MCF 10A (cell line): ENCODE measurements at places on chromosomes 3 and 15. TPM values are rescaled to one million over a fixed set of nuclear protein-coding genes. Genes with fewer than 3 reads are reported as not detected.
A peak's percentile ranks its signal among the peaks of the same experiment; 100 is the strongest.

Gene PARP15
- total RNA-seq: not detected in 2 replicates

Gene HIGD2B
- not detected in 2 replicates for total RNA-seq

Gene C3orf22
- total RNA-seq: not detected in 2 replicates

Gene DYNLT2B
- total RNA-seq: 22.3 and 23.5 TPM in 2 replicates

Gene RAD54L2
- total RNA-seq: 23.5 and 28.2 TPM in 2 replicates

Gene MESP1
- 0.58 and 1.6 TPM in 2 replicates for total RNA-seq

Gene TRPM1
- not detected in 2 replicates for total RNA-seq

Gene VWA5B2
- not detected in 2 replicates for total RNA-seq

DNA sequence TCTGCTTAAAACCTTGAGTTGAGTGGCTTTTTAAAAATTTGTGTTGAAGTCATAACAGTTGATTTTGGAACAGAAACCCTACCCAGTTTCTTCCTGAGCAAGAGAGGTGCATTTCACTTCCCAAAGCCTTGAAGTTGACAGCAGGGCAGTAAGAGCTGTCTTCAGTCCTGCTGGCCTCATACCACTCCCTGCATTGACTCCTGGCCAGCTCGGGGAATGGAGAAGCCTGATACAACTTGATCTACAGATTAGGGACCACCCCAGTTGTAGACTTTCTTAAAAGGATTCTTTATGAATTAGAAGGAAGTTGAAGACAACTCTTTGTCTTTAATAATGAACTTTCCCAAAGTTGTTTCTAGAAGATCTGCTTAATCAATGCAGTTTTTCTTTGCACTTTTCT, 90.6 kb upstream of the FLNB start:
- no peak for DNase-seq

- DNase-seq: no peak
These were observed 160.1 kb downstream of the OR4M2 start for GRCh38 chr15:22240403-22240802.

GRCh38 chr3:141485641-141486495, 959 bp upstream of the RASA2 start:
- DNase-seq: peak; percentile 35

- DNase-seq: no peak
These were observed 55.4 kb upstream of the LARS2 start for GRCh38 chr3:45332901-45333407.

GRCh38 chr3:188546835-188547670, 393.1 kb downstream of the LPP start:
- peak; percentile 38 for DNase-seq

DNA sequence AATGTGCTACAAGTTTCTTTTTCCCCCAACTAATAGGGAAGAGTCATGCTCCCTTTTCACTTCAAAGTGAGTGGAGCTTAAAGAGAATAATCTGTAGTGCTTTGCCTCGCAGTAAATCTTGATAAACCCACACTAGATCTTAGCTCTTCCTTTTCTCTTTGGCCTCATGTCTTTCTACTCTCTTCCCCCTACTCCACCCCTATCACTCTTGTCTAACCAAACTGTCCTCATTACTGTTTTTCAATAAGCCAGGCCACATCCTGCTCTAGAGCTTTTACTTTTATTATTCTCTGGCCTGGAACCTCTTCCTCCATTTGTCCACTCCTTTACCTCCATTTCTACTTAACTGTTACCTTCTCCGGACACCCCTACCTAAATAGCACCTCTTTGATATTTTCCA, 291.0 kb upstream of the SATB1 start:
- DNase-seq: no peak

- DNase-seq: no peak
These were observed 806.2 kb downstream of the NSUN3 start for GRCh38 chr3:94869059-94869547.

- DNase-seq: no peak
These were observed 47.5 kb downstream of the ALDH1L1 start for GRCh38 chr3:126132751-126133511.

- no peak for DNase-seq
These were observed 19.3 kb downstream of the LSAMP start for GRCh38 chr3:116426036-116426435.

DNA sequence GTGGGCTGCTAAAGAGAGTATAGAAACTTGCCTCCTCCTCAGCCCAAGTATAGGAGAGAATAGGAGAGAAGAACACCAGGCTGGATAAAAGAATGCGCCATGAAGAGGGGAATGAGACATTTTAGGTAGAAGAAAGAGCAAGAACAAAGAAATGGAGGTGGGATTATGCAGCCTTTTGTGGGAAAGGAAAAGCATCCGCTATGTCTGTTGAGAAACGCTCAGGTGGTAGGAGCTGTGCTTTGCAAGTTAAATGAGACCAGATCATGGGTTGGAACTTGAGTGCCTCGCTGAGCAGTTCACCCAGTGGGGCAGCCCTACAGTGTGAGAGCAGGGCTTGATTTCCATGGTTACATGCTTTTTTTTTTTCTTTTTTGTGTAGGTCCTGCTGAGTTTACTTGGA, 11.5 kb upstream of the RTP1 start:
- no peak for DNase-seq

GRCh38 chr15:62482785-62483429, 317.8 kb upstream of the C2CD4B start:
- peak; percentile 40 for DNase-seq

DNA sequence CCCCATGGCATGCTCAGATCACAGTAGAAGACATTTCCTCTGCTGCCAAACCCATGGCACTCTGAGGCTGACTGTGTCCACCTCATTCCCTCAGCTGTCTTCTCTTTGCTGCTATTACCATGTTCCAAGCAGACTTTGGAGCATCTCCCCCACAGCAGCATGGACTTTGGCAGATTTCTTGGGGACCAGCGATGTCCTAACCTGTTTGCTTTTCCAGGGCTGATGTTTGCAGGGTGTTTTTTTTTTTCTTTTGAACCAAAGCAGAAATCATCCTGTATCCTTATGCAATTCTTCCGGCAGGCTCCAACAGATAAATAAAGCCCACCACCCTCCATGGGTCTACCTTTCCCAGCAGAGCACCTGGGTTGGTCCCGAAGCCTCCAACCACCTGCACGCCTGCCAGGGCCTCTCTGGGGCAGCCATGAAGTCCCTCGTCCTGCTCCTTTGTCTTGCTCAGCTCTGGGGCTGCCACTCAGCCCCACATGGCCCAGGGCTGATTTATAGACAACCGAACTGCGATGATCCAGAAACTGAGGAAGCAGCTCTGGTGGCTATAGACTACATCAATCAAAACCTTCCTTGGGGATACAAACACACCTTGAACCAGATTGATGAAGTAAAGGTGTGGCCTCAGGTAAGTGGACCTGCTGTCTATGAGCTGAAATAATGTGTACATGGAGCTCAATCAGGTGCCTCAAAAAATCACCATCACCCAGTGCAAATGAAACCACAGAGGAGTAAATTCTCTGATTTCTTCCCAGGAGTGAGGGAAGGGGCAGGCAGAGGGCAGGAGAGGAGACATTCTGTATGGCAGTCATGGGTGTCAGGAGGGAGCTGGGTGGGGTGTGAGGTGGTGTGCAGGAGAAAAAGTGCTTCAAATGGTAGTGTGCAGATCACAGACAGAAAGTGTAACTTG, at the start of gene AHSG:
Gene AHSG (plus strand): TSS at position 340 of the 916 bp plus-strand sequence. CDS start 82 bp downstream, at position 422.
- no peak for DNase-seq

GRCh38 chr3:64856977-64857516, 169.2 kb upstream of the ADAMTS9 start:
- no peak for DNase-seq

- DNase-seq: no peak
These were observed 551.9 kb upstream of the GOLIM4 start for GRCh38 chr3:168647582-168647981.

GRCh38 chr3:74009961-74010844, 385.5 kb upstream of the PDZRN3 start:
- DNase-seq: peak; percentile 13

GRCh38 chr3:38586546-38587520, 62.7 kb downstream of the SCN5A start:
- DNase-seq: no peak

GRCh38 chr3:150763841-150764483, 993 bp upstream of the SIAH2 start:
- peak; percentile 72 for DNase-seq

- no peak for DNase-seq
These were observed 161.1 kb upstream of the EOMES start for GRCh38 chr3:27883266-27883665.

- no peak for DNase-seq
These were observed 206.3 kb upstream of the KCNMB2 start for GRCh38 chr3:178329936-178330335.

- no peak for DNase-seq
These were observed 32.1 kb downstream of the ILDR1 start for GRCh38 chr3:121989943-121990342.

DNA sequence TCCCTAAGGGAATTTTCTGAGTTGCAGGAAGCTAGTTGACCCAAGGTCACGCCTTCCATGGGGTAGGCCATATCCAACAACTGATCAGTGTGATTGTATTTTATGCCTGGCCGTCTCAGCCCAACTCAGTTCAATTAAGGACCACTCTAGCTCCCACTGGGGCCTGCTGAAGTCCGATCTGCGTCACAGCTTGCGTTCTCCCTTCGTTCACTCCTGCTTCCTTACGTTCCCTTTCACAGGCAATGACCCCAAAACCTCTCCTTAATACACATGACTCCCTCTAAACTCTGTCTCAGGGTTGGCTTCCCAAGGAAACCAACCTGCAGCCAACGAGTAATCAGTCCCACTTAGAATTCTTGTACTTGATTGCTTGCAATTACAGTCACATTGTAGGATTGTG, 428.0 kb downstream of the RBMS3 start:
- DNase-seq: no peak

DNA sequence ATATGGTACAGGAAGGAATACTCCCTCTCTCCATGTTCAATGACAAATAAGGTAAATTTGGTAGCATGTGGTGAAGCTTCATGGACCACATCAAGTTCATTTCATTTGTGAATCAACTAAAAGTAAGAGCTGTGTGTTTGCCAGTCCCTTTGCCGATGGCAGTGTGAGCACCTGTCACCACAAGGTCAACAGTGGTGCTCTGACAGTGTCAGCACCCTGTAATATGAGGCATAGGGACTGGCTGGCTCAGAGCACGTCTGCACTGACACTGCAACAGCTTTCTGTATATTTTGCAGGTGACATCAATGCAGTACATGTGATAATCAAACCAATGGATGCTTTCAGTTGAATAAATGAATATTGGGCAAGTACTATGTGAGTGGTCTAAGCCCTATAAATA, 852.4 kb downstream of the TUSC7 start:
- DNase-seq: no peak

DNA sequence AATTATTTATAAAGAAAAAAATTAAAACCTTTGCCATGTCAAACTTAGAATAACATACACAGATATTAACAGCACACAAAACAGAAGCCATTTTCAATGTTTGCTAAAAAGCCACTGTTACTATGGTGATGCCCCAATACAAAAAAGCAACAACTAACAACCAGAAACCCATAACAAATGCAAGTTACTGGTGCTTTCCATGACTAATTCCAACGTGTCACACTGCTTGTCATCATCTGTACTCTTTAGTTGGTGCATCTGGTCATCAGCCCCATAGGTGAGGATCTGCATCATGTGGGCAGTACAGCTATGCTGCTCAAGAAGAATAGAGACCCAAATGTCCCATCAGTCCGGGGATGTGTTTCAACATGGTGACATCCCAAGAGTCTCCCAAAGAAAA, 52.8 kb downstream of the ATP8B4 start:
- peak; percentile 6 for DNase-seq
